Sciatic nerve (tissue), 2 donors: ENCODE measurements at places on chromosomes 11 and 22. TPM values are rescaled to one million over a fixed set of nuclear protein-coding genes. Genes with fewer than 3 reads are reported as not detected.

KDM4E gene
- total RNA-seq = not detected

FOLR2 gene
- 28.4 TPM for total RNA-seq

TSGA10IP gene
- not detected for total RNA-seq

LMO1 gene
- total RNA-seq = 0.62 TPM

REXO2 gene
- total RNA-seq = 80.4 TPM

CSF2RB gene
- total RNA-seq = 10.1 TPM

KRTAP5-10 gene
- not detected for total RNA-seq

E2F8 gene
- 0.13 TPM for total RNA-seq

SAA4 gene
- total RNA-seq = not detected

MYRF gene
- 10.4 TPM for total RNA-seq

RASD2 gene
- 0.45 TPM for total RNA-seq

DCDC1 gene
- 1.2 TPM for total RNA-seq

GSTT2B gene
- 19.5 TPM for total RNA-seq

PARVB gene
- total RNA-seq = 38.2 TPM

SULT4A1 gene
- 0.27 TPM for total RNA-seq

DDTL gene
- 4.0 TPM for total RNA-seq

GP1BB gene
- 4.1 TPM for total RNA-seq

APOL5 gene
- not detected for total RNA-seq

CD3E gene
- 2.5 TPM for total RNA-seq

VPS37C gene
- total RNA-seq = 23.1 TPM

MUC5AC gene
- total RNA-seq = 0.27 TPM

VWCE gene
- total RNA-seq = 3.6 TPM

EFCAB6 gene
- 4.4 TPM for total RNA-seq

ADM2 gene
- 0.09 TPM for total RNA-seq

OSM gene
- total RNA-seq = 6.4 TPM

OR52A1 gene
- not detected for total RNA-seq

TPBGL gene
- total RNA-seq = 0.31 TPM

TPH1 gene
- total RNA-seq = 0.89 TPM

TIGD3 gene
- total RNA-seq = not detected

CARNS1 gene
- 8.4 TPM for total RNA-seq

CDC42BPG gene
- total RNA-seq = 0.58 TPM

LSP1 gene
- 89.6 TPM for total RNA-seq

SUSD2 gene
- total RNA-seq = 4.1 TPM

MCM5 gene
- total RNA-seq = 23.0 TPM

NCAPH2 gene
- total RNA-seq = 39.8 TPM

KCNK4 gene
- not detected for total RNA-seq

SLC22A6 gene
- not detected for total RNA-seq

THYN1 gene
- total RNA-seq = 34.9 TPM

DEUP1 gene
- not detected for total RNA-seq
